ENCODE measurements at places on chromosomes 3 and 15. TPM values are rescaled to one million over a fixed set of nuclear protein-coding genes. Genes with fewer than 3 reads are reported as not detected.

GRCh38 chr3:59440285-59441028, 390.6 kb upstream of the CFAP20DC start:
- no peaks in the 10 kb centered on the region for H3K36me3 ChIP-seq
- peaks cover 37% of the 10 kb centered on the region for H3K4me1 ChIP-seq
- H3K4me3 ChIP-seq = no peak overlapping the region
- DNase-seq = no peak

GRCh38 chr15:80608688-80609087, 86.4 kb upstream of the ABHD17C start:
- no peak overlapping the region for H3K4me3 ChIP-seq
- peaks cover 2% of the 10 kb centered on the region for H3K27me3 ChIP-seq
- no peaks in the 10 kb centered on the region for H3K4me1 ChIP-seq
- no peaks in the 10 kb centered on the region for H3K36me3 ChIP-seq
- DNase-seq = no peak

DNA sequence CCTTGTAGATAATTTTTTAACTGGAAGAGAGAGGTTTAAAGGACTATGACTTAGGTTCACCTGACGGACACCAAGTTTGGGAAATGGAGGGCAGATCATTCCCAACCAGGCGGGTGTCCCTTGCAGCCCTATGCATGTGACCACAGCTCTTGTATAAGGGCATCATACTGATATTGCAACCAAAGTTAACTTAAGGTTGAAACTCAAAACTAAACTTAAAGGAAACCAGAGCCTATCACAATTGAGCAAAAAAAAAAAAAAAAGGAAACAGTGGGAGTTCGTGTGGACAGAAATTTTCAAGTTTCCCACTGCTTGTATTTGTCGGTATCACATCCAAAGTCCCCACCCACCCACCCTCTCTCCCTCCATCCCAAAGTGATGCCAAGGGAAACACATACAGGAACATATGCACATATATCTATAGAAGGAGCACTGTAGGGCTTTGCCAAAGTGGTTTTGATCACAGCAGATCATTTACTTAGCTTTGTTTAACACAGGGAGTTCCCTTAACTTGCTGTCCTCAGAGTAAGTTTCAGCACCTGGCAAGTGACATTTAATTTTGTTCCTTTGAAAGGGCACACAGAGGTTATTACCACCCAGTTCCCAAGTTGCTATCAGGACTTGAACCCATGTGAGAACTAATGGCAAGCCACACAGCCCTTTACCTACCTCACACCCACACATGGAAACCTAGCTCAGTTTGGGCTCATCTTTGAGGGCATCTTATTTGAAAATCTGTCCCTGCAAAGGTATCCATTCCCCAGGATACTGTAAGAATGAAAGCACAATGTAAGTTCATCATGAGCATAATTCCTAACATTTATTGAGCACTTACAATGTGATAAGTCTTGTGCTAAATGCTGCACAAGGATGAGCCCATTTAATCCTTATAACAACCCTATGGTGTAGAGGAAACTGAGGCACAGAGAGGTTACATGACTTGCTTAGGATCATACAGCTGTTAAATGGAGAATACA, 204.5 kb upstream of the CMC1 start:
- no peak overlapping the region for H3K4me3 ChIP-seq
- H3K4me1 ChIP-seq = peaks cover 6% of the 10 kb centered on the region
- DNase-seq = no peak
- H3K27ac ChIP-seq = no peak overlapping the region

- H3K4me1 ChIP-seq = peaks cover 4% of the 10 kb centered on the region
- no peak overlapping the region for H3K4me3 ChIP-seq
- peak; percentile 54 for DNase-seq
These were observed 25.4 kb upstream of the SLC25A26 start for GRCh38 chr3:66195347-66195783.

- peaks cover 5% of the 10 kb centered on the region for H3K4me1 ChIP-seq
- H3K36me3 ChIP-seq = no peaks in the 10 kb centered on the region
- no peak overlapping the region for H3K27ac ChIP-seq
- DNase-seq = no peak
- no peak overlapping the region for H3K4me3 ChIP-seq
- H3K27me3 ChIP-seq = peaks cover 5% of the 10 kb centered on the region
These were observed 160.6 kb upstream of the RGMA start for GRCh38 chr15:93249623-93250022.

GRCh38 chr3:2921903-2922302, 188.3 kb downstream of the IL5RA start:
- no peak overlapping the region for H3K4me3 ChIP-seq
- no peaks in the 10 kb centered on the region for H3K4me1 ChIP-seq
- DNase-seq = no peak
- no peaks in the 10 kb centered on the region for H3K36me3 ChIP-seq

GRCh38 chr3:157491136-157491535, 12.1 kb downstream of the VEPH1 start:
- no peak overlapping the region for H3K4me3 ChIP-seq
- H3K36me3 ChIP-seq = no peaks in the 10 kb centered on the region
- H3K27me3 ChIP-seq = peaks cover 20% of the 10 kb centered on the region

DNA sequence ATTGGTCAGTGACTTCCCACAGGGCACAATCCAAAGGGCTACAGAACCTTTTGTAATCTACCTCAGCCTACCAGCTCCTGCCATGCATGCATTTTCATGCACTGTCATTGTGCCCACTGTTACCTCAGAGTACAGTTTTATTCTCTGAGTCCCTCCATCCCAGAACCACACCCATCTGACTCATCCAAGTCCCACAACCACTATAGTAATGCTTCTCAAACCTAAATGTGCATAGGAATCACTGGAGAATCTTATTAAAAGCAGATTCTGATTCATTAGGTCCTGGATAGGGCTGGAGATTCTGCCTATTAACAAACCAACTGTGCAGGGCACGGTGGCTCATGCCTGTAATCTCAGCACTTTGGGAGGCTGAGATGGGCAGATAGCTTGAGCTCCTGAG, 3.7 kb upstream of the B3GALNT1 start:
- H3K27me3 ChIP-seq = peaks cover 21% of the 10 kb centered on the region
- no peak for DNase-seq
- no peaks in the 10 kb centered on the region for H3K36me3 ChIP-seq
- H3K27ac ChIP-seq = no peak overlapping the region

RBP2 gene
- not detected for total RNA-seq

HIGD2B gene
- not detected for total RNA-seq

GASK1A gene
- not detected for total RNA-seq

USP13 gene
- total RNA-seq = 11.6 TPM

AHSG gene
- total RNA-seq = not detected
